ENCODE measurements at places on chromosomes 6 and 20.
A peak's percentile ranks its signal among the peaks of the same experiment; 100 is the strongest.

GRCh38 chr6:13407709-13408695 is 79.4 kb downstream of the GFOD1 start:
- peak; percentile 27 for DNase-seq

DNA sequence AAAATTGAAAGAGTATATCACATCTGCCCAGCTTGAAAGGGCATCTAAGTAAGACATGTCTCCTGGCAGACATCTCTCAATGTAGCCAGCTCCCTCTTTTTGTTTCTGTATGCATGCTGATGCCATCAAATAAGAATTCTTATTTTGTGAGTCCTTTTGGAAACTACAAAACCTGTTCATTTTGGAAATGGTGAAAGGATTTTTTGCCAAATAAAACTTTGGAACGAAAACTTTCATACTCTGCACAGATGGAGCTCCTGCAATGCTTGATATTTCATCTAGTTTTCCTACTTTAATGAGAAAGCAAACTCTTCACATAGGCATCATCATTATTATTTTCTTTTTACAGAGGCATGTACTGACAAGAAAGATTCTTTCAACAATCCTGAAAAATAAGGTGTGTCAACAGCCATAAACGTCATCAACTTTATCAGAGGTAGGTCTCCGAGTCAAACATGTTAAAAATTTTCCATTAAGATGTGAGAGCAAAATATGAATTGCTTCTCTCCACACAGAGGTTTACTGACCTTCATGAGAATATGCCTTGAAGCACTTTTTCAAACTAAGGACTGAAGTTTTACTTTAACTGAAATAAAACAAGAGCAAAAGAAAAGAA is 26.2 kb upstream of the CMTR1 start:
- DNase-seq, result no peak

GRCh38 chr6:147614501-147614900 is 106.0 kb downstream of the SAMD5 start:
- no peak for DNase-seq

GRCh38 chr6:125688138-125688537 is 61.3 kb upstream of the HEY2 start:
- DNase-seq, result no peak

DNA sequence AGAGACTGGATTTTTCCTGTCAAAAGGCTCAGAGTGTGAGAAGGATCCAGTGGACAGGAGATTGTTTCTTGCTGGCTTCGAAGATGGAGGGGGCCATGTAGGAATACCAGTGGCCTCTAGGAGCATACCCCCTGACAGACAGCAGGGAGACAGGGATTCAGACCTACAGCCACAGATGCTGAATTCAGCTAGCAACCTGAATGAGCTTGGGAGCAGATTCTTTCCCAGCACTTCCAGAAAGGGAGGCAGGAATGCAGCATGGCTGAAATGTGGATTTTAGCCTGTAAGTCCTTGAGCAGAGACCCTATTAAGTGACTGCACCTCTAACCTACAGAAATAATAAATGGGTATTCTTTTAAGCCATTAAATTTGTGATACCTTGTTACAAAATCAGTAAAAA is 44.6 kb downstream of the STXBP5 start:
- DNase-seq, result no peak

DNA sequence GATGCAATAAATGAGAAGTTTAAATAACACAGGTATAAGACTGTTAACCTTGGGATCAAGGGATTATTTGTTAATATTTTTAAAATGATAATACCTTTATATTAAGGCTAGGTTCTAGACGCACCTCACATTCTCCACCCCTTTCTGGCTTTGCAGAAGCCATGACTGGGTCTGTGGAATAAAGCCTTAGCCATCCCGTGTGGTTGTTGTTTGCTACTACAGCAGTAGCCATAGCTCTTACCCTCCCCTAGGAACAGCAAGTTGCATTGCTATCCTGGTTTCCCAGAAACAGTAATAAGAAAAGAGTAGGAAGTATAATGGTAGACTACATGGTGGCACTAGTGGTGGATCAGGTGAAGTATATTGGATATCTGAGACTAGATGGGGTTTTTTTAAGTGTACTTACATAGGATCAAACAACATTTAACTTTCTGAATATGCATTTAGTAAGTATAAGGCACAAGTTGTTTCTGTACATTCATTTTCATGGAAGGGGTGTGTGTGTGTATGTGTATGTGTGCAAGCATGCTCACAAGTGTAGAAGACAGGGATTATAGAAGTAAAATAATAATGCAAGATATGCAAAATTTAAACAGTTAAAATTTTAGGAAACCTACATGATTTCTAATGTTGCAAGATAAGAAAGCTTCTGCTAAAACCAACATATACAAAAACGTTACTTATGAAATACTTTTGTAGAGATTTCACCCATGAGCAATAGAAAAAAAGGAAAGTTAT is 384.2 kb downstream of the PRKN start:
- DNase-seq, result no peak

GRCh38 chr6:33414592-33415271 is 3.2 kb downstream of the CUTA start:
- no peak for DNase-seq

DNA sequence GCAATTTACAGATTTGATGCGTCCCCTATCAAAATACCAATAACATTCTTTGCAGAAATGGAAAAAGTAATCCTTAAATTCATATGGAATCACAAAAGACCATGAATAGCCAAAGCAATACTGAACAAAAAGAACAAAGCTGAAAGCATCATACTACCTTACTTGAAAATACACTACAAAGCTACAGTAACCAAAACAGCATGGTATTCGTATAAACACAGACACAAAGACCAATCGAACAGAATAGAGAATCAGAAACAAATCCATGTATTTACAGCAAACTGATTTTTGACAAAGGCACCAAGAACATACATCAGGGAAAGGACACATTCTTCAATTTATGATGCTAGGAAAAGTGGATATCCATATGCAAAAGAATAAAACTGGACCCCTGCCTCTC is 206.5 kb upstream of the PDE10A start:
- DNase-seq, result no peak

DNA sequence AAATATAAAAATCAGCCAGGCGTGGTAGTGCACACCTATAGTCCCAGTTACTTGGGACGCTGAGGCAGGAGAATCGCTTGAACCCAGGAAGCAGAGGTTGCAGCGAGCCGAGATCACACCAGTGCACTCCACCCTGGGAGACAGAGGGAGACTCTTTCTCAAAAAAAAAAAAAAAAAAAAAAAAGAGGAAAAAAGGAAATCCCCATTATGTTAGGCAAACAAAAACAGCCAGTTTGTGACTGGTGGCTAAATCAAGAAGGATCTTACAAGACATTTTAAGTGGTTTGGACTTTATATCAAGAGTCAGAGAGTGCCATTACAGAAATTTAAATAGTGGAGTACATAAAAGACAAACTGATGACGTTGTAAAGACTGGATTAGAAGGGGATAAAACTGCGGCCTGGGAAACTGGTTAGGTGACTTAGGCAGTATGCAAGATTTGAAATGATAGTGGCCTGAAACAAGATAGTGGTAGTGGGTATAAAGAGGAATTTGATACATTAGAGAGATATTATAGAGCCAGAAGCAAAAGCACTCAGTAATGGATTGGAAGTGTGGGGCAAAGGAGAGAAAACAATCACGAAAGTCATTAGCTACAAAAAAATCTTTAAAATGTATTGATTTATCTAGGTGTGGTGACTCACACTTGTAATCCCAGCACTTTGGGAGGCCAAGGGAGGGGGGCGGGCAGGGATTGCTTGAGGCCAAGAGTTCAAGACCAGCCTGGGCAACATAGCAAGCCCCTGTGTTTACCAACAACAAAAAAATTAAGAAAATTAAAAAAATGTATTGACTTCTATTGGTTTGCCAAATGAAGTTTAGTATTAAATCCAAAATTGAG is 1.7 kb upstream of the MYO6 start:
- no peak for DNase-seq

DNA sequence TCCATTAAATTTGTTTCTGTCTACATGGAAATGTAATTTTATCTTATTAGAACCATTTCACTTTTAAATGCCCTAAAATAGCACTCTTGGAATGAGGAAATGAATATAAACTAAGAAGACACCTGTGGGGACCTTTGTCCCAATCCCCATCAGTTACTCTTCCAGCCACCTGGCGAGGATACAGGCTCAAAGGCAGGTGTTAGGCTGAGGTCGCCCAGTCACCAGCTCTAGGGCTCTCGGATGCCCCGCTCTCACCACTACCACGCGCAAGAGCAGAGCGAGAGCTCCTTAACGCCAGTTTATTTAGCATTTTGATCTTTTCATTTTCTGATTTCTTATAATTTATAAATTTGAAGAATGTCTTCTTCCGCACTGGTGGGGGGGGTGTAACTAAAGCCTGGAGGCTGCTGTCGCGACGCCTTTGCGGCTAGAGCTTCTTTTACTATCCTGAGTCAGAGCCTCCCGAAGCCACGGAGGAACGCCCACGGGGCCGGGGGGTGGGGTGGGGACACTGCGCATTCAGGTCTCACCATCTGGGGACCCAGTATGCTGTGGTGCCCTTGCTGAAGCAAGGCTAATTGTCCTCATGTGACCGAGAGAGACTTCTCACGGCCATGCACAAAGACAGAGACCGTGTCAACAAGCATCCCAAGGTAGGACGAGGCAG is 38.7 kb upstream of the AFDN start:
- no peak for DNase-seq

DNA sequence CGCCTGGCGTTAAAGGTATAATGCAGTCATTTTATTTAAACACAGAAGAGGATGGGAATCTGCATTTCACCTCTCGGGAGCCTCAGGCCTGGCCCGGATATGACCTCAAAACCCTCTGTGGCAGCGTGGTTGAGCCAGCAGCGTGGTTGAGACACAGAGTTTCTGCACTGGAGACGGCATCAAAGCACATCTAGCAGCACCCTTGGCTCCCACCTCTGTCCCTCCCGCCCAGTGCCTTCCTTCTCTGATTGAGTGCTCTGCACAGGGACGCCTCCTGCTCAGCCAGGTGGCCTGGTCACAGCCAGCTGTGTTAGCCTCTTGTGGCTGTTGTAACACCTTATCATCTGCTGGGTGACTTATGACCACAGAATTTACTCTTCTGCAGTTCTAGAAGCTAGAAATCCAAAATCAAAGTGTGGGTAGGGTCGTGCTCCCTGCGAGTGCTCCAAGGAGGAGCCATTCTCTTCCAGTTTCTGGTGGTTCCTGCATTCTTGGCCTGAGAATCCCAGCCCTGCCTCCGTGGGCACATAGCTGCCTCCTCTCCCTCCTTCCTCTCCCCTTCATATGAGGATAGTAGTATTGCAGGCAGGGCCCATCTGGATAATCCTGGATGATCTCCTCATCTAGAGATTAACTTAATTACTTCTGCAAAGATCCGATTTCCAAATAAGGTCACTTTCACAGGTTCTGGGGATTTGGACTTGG is 156.7 kb downstream of the SYCP2 start:
- no peak for DNase-seq

- DNase-seq, result no peak
Measured at GRCh38 chr6:124719913-124720312, 242.3 kb upstream of the RNF217 start.

GRCh38 chr20:19690462-19690861 is 67.6 kb upstream of the RIN2 start:
- no peak for DNase-seq

GRCh38 chr20:41738604-41739206 is 120.5 kb upstream of the CHD6 start:
- peak; percentile 42 for DNase-seq

DNA sequence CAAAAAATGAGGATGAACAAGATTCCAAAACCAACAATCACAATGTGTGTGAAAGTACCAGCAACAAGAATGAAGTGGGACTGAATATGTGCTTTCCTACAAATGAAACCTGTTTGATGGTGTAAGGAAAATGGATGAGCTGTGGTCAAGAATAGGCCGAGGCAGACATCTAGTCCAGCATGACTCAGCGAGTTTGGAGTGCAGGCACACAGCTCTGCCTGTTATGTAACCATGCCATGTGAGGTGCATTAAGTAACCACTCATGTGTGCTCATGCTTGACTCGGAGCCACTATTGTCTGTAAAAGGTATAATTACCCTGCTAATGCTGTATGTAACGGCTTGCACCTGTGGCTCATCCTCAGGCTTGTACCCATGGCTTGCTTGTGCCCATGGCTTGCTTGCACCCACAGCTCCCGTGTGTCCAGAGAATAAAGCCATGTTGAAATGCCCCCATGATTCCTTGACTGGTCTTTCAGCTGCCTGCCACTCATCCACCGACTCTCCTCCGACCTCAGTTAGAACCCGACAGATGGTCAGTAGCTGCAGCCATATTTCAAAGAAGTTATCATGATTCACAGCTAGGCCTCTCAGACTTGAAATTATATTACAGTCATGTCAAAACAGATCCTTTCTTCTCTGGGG is 98.7 kb downstream of the BACH2 start:
- DNase-seq, result no peak

DNA sequence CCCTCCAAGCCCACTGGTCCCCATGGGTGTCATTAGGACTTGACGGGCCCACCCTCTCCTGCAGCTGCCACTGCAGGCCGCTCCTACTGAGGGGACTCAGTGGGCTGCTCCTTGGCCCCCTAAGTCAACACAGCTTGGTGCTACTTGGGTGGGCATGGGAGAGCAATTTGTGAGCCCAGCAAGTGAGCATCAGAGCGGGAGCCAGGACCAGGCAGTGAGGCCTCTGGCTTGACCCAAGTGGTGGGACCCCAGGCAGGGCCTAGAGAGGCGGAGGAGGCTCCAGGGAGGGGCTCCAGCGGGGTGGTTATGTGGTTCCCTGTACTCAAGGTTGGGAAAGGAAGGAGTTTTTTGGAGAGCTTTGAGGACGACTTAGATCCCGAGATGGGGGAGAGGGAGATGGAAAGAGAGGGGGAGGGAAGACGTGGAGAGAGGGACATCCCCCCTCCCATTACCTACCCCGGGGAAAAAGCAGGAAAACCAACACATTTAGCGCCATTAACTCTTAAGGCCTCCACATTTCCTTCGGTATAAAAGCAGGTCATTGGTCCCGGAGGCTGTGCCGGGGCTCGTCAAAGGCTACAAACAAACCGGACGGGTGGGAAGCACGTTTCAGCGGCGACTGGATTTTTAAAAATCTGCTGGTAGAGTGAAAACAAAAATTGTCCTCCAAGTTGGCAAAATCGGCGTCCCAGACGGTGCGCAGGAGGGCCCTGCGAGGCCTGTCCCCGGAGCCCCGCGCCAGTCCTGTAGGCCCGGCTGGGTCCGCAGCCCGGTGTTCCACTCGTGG is 8.8 kb downstream of the FOXC1 start:
- no peak for DNase-seq

GRCh38 chr6:73800997-73801396 is 105.0 kb downstream of the CD109 start:
- DNase-seq, result no peak
